ENCODE measurements at places on chromosomes 13 and 19.

- peak; percentile 90 for DNase-seq
Observed at GRCh38 chr19:13817615-13818371, 22.6 kb downstream of the ZSWIM4 start.

- no peak for DNase-seq
Observed at GRCh38 chr13:112054616-112055015, 12.3 kb upstream of the SOX1 start.

- no peak for DNase-seq
Observed at GRCh38 chr19:44728178-44728577, 20.3 kb upstream of the BCL3 start.

DNA sequence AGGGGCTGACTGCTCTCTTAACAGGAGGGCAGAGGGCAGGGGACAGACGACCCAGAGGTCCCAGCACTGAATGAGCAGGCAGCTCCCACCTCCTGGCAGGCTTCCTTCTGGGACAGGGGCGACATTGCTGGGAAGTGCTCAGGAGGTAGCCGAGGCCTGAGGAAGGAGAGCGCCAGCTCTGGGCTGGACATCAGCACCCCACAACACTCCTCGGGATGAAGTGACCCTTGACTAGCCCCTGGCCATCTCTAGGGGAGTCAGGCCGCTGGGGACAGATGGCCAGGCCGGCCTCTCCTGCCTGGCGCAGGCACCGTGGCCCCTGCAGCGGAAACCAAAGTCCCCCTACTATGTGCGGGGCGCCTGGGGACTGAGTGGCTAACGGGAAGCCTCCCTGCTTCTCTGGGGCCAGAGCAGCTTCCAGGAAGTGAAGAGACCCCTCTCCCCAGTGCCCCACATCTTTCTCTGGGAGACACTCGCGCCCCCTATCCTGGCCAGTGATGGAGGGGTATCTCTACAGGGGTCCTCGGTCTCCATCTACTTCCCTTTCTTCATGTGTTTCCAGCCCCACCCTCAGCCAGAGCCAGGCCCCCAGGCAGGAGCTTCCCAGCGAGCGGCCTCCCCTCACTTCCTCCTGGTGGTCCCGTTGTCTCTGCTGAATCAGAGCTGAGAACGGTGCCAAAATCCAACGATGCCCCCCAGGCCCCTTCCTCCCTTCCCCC, 10.1 kb downstream of the PRR36 start:
- no peak for DNase-seq

- DNase-seq, result peak; percentile 68
Observed at GRCh38 chr19:39133431-39134270, 8.1 kb downstream of the PAK4 start.

GRCh38 chr13:49256841-49257240, 9.1 kb downstream of the CDADC1 start:
- DNase-seq, result no peak

GRCh38 chr13:50941146-50941545, 31.6 kb downstream of the RNASEH2B start:
- DNase-seq, result no peak

- DNase-seq, result no peak
Observed at GRCh38 chr13:110702591-110703526, 3.1 kb downstream of the CARS2 start.

- DNase-seq, result no peak
Observed at GRCh38 chr13:112209711-112210110, 142.8 kb downstream of the SOX1 start.

- no peak for DNase-seq
Observed at GRCh38 chr19:6705931-6706632, 14.4 kb downstream of the C3 start.

GRCh38 chr19:16191216-16191908, 6.2 kb downstream of the FAM32A start:
- DNase-seq, result no peak

DNA sequence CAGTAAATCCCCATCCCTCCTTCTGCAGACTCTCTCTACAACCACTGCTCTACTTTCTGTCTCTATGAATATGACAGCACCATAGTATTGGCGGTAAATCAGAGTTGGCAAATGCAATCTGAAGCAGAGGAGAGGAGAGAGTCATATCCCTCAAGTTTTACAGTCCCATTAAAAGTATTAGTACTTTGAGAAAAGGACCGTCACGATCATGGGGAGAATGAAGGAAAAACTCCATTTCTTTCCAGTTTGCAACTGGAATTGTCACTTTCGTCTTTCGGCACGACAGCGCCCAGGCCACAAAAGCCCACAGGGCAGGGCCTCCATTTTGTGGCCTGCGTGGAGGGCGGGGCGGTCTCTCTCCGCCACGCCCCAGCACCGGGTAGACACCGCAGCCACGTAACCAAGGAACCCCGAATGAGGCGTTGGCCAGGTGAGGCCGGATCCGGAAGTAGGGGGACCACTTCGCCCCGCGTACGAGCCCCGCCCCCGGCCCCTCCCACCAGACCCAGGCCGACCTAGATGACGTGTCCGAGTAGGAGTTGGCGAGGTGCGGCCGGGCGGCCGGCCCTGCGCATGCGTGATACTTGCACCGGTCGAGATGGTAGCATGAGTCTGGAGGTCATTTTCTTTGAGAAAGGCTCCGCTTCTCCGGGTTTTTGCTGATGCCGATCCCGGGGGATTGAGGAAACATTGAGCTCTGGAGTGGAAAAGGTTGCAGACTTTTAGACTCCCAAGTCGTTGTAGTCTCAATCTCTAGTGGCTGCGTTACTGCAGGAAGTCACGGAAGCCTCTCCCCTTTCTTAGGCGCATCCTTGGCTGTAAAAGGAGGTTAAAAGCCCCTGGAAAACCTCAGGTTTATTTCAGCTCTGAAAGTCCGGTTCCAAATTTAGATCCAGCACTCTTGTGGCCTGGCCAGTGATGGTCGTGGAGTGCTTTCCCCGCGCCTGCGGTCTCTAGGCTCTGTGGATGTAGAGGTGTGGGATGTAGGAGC, 2.8 kb upstream of the TM9SF2 start:
- DNase-seq, result peak; percentile 98

DNA sequence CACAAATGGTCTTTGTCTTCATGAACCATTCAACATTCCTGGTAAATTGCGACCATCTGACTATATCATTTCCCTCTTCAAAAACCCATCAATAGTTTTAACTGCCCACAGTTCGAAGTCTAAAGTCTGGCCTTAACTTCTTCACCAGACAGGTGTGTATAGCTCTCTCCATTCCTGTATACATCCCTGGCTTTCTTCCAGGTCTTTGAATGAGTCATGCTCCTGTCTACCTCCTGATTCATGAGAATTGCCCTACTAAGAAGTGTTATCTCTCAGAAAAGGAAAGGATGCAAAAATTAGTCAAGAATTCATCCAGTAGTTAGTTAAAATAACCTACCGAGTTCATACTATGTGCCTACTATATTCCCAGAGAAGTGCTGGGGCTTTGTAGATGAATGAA, 225.0 kb downstream of the TBC1D4 start:
- DNase-seq, result no peak

DNA sequence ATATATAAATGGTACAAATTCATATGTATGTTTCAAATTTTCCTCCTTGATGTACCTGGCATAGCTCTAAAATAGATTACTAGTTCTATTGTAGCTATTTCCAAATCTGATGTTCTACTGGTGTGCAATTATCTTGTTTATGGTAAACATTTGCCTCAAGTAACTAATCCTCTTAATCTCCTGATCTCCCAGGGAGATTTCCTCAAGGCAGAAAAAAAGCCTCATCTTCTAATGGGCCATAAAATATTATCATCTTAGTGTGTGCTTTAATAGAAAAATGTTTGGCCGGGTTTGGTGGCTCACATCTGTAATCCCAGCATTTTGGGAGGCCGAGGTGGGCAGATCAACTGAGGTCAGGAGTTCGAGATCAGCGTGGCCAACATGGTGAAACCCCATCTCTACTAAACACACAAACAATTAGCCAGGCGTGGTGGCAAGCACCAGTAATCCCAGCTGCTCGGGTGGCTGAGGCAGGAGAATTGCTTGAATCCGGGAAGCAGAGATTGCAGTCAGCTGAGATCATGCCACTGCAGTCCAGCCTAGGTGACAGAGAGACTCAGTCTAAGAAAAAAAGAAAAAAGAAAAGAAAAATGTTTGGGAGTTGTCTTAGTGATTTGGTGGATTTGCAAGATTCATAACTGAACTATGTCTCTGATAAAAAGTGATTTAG, 498.9 kb upstream of the SLITRK5 start:
- peak; percentile 49 for DNase-seq

- DNase-seq, result no peak
Observed at GRCh38 chr19:2616741-2617392, 85.6 kb downstream of the GNG7 start.

DNA sequence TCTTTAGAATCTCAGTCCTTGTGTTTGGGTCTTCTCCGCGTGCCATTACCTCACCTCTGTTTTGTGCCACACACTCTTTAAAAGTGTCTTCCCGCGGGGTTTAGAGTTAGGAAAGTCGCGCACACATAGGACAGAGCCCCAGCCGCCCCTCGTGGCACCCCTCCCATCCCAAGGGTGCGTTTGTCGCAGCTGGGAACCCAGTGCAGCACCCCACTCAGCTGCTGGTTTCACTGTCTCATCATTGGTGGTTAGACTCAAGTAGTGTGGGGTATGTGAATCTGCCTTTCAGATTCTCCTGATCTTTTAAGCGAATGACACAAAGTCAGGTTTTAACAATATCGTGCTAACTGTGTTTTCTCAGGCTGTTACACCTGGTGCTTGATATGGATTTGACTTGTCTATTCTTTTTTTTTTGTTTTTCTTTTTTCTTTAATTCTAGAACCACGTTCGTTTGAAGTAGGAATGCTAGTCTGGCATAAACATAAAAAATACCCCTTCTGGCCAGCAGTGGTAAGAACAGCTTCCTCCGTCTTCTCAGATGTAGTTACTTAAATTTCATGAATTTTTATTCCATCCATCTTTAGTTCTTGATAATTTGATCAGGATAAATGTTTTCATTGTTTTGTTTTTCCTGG, 19.5 kb upstream of the NDUFS7 start:
- DNase-seq, result no peak

GRCh38 chr13:46572752-46573431, 19.9 kb downstream of the LRCH1 start:
- DNase-seq, result no peak

- no peak for DNase-seq
Observed at GRCh38 chr13:66111628-66112027, 1118.5 kb downstream of the PCDH9 start.

DNA sequence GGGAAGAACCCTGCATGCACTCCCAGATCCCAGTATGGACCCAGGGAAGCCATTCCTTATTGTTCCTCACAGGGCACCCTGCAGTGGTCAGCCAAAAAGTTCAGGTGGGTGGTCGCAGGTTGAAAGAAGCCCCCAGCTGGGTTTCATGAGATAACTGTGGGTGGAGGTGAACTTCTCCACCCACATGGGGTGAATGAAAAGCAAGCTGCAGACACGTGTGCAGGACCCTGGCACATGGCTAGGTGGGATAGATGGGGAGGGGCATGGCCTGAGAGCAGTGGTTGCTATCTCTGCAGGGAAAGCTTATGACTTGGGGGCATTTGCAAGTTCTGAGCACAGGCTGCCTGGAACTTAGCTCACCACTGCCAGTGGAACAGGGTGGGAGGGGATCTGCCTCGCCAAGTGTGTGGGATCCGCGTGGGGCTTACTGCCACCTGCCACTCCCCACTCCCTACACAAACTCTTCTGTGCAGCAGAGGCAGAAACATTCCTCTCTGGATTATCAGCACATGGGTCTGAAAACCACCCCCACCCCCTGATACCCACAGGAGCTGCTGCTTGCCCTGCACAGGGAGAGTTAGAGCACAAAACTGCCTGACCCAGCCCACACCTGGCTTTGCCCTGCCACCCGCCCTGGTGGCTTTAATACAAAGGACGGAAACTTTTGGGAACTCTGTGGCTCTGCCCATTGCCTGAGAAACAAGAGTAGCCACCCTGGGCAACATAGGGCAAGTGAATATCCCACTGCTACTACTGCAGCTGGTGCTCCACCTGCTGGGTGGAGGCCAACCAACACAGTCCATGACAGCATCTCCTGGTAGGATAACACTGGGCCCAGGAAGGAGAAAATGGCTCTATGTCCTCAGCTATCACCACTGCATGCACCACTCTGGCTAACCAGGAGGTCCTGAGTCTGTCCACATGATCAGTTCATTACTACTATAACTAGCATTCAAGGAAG, 24.4 kb downstream of the PLA2G4C start:
- DNase-seq, result no peak

GRCh38 chr19:16463991-16464575, 7.7 kb downstream of the EPS15L1 start:
- DNase-seq, result no peak
